Activated CD4-positive, alpha-beta memory T cell treated with anti-CD3 and anti-CD28 coated beads, Interleukin-2, amount 10 ng/mL, durations not matched to agents 7 days and 5 days (primary cell): ENCODE measurements at places on chromosomes 16 and 17. TPM values are rescaled to one million over a fixed set of nuclear protein-coding genes. Genes with fewer than 3 reads are reported as not detected.
A peak's percentile ranks its signal among the peaks of the same experiment; 100 is the strongest.

- no peaks in the 10 kb centered on the region for H3K27me3 ChIP-seq
- peak overlapping the region; percentile 9 for H3K4me3 ChIP-seq
- peak; percentile 76 for DNase-seq
- peaks cover 42% of the 10 kb centered on the region for H3K4me1 ChIP-seq
- peaks cover 14% of the 10 kb centered on the region for H3K36me3 ChIP-seq
These were observed 2.4 kb upstream of the USP36 start for GRCh38 chr17:78842881-78843565.

Gene SCIMP
- total RNA-seq = not detected

GRCh38 chr17:74527756-74528155, 3.5 kb downstream of the CD300LB start:
- no peak for DNase-seq
- peaks cover 2% of the 10 kb centered on the region for H3K4me1 ChIP-seq
- H3K4me3 ChIP-seq = no peak overlapping the region

DNA sequence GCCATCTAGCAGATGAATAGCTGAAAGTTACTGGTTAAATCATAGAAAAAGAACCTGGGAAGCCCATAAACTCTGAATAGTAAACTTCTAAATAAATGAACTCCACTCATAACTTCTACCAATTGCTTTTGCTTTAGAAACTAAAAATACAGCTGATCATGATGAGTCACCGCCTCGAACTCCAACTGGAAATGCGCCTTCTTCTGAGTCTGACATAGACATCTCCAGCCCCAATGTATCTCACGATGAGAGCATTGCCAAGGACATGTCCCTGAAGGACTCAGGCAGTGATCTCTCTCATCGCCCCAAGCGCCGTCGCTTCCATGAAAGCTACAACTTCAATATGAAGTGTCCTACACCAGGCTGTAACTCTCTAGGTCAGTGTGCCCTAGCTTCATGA, 9.7 kb downstream of the KAT7 start:
- peaks cover 46% of the 10 kb centered on the region for H3K4me1 ChIP-seq
- H3K4me3 ChIP-seq = no peak overlapping the region
- peak overlapping the region; percentile 49 for H3K27ac ChIP-seq
- no peaks in the 10 kb centered on the region for H3K27me3 ChIP-seq
- H3K36me3 ChIP-seq = peaks cover 78% of the 10 kb centered on the region
- no peak for DNase-seq

DNA sequence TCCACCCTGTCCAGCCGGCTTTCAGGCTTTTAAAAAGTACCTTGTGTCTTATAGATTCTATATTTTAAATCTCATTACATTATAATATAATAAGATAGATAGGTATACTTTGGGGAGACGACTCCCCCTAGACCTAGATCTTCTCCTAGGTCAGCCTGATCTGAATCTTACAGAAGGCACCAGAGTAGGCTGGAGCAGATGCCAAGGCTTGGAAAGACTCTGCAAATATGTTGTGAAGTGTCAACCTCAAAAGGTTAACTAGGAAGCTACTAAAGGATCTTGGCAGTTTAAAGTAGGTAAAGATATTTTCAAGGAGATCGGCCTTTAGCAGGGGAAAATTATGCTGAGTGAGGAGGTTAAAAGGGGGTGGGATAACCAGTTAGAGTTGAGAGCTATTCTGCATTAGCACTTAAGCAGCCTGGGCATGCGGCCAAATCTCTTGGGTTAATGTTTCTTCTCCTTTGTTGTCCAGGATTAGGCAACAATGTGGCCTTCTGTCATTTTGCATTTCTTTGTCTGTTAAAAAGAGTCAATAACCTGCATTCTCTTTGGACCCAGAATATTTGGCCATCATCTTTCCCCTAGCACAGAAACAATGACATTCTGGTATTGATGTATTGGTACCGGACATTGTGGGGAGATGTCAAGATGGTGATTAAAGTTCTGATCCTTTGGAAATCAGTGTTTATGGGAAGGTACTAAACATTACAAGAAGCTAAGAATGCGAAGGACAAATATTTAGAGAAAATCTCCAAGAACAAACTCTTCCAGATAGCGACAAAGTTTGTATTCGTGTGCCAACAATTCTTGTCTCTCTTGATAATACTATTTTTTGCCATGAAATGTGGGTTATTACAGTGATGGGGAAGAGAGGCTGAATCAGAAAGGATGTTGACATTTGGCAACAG, 51.2 kb upstream of the DHX40 start:
- no peaks in the 10 kb centered on the region for H3K27me3 ChIP-seq
- H3K4me3 ChIP-seq = no peak overlapping the region
- no peak overlapping the region for H3K27ac ChIP-seq
- DNase-seq = no peak

DNA sequence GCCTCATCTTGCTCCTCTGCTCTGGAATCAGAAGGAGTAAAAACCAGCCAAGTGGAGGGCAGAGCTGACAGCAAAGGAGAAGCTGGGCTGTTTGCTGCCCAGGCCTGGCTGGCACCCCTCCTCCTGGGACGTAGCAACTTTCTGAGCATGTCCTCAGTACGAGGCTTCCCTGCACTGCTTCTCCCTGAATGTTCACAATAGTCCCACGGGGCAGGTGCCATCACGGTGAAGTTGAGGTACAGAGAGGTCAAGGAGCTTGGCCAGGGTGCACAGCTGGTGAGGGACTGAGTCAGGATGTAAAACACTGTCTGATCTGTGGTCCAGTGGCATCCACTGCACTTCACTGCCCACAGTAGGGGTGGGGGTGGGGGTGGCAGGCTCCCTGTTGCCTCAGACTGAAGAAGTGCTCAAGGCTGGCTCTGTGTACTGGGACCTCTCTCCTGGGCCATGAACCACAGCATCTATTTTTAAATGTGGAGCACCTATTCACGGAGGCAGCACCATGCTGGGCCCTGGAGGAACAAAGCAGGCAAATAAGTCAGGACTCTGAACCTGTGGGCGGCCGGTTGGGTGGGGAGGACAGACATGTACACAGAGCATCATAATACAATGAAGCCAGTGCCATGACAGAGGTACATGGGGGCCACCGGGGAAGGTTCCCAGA, 369.5 kb downstream of the SEC14L1 start:
- no peak overlapping the region for H3K27ac ChIP-seq
- peaks cover 4% of the 10 kb centered on the region for H3K4me1 ChIP-seq
- H3K36me3 ChIP-seq = peaks cover 10% of the 10 kb centered on the region

- no peak for DNase-seq
- H3K27ac ChIP-seq = no peak overlapping the region
- peaks cover 68% of the 10 kb centered on the region for H3K27me3 ChIP-seq
- no peak overlapping the region for H3K4me3 ChIP-seq
These were observed 3.1 kb upstream of the SOX9 start for GRCh38 chr17:72117535-72118334.
